Fibroblast of skin of back (primary cell): ENCODE measurements at places on chromosomes 3 and 15.

DNA sequence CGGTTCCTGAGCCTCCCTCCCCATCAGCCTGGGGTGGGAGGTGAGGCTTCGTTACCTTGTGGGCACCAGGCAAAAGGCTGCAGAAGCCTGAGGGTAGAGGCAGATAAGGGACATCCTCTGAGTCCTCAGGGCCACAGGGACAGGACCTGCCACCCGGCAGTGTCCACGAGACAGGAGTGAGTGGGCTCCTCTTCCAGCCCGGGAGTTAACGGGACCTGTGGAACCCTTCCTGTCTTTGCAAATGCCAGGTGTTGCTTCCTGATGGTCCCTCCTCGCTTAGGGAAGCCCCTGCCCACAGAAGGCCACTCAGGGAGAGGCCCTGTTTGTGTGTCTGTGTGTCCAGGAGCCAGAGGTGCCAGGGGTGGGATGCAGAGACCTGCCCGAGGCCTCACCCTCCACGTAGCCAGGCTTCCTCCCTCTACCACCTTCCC, 111.1 kb upstream of the ALDH1A3 start:
- no peak for DNase-seq

DNA sequence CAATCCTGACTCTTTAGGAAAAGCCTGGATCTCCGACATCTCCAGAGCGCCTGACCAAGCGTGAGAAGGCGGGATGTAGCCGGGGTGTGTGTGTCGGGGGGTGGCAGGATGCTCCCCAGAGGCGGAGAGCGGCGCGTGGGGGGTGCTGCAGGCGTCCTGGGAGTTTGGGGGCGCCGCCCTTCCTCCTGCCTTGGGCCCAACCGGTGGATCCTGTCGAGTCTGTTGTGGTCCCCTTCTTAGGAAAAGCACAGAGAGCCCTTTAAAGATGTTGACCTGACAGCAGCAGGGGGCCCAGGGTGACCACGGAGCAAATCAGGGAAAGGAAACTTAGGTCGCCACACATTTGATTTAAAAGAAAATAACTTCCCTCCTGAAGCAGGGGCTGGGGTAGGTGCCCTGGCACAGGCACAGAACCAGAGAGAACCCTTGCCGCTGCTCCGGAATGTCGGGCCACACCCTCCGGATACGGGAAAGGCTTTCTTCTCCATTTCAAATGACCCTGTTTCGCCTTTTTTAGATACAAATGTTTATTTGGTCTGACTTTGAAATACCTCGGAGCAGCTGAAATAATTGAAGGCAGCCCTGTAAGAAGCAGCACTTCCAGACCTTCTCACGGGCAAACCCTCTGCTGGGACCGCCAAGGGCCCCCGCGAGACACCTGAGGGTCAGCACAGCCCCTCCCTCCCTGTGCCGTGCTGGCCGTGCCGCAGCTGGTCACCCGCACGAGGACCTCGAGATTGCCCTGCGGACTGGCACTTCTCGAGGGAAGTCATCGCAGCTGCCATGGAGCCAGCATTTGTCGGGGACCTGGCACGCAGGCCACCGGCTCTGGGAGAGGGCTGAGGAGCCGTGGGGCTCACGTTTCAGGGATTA, 102.9 kb upstream of the KLF13 start:
- no peak for DNase-seq

DNA sequence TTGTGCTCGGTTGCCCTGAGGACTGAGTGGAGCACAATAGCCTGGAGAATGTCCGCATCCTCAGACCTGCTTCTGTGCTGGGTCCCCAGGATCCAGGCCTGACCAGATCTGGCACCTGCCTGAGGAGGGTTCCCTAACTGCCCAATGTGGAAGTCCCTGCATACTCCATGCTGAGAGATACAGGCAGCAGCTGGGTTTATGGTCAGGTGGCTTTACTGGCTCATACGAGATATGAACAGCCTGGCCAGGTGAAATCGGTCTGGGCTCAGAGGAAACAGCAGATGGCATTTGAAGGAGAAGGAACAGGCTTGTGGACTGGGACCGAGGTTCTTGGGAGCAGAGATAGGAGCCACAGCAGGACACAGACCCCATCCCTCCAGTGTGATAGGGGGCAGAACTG, 18.2 kb upstream of the KIF23 start:
- DNase-seq: no peak

DNA sequence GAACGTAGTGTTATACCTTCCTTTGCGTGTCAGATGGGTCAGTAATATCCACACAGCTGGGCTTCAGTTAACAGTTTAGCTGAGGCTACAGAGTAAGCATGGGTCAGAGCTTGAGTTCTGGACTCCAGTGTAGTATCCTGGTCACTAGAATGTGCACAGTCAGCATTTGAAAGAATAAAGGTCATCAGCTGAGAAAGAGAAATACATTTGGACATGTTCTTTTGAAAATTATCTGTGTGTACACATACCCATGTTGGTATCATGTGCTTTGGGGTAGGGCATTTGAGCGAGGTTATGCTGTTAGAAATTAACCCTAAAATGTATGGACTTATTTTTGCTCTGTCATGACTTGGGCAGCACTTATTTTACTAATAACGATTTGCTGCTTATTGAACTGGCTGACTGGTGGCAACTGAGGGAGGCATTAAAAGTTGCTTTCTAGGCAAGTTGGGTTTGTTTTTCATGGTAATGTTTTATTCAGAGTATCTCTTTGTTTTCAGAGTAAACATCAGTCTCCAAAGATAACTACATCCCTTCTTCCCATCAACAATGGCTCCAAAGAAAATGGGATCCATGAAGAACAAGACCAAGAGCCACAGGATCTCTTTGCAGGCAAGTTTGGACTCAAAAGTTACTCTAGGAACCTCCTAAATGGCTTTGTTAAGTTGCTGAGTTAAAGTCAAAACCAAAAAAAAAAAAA, 16.4 kb downstream of the SNX1 start:
- DNase-seq: no peak

- no peak for DNase-seq
These were observed 1.4 kb upstream of the AP4E1 start for GRCh38 chr15:50906954-50907600.

DNA sequence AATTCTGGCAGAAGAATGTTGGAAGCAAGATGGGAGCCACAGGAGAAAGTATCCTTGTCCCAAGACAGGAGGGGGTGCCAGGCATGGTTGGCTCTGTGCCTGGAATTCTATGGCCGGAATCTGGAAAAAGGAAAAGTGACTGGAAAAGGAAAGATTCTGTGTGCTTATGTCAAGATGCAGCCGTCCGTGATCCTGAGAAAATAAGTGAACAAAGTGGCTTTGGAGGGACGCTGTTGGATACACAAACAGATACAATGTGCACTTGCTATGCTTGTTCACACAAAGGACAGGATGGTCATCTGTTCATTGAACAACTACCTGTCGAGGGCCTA, 28.5 kb upstream of the MUC20 start:
- DNase-seq: no peak

DNA sequence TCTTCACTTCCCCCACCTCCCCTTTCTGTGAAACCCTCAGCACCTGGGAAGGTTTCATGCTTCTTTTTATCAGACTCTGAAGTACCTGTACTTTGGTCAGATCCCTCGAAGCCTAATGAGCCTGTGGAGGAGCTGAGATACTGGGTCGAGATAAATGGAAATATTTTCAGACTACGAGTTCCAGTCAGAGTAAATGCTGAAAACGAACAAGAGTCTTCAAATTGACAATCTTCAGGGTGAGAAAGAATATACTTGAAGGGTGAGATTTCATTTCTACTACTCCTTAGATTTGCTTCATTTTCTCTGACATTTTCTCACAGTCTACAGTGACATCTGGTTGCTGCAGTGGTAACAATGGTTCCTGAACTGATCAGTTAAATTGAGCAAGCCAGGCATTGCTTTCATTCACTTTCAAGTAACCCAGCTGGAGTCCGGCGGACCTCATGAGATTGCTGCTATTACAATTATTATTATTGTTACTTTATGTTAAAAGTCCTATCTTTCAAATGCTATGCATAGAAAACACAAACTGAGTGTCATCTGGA, 337.2 kb downstream of the VGLL3 start:
- DNase-seq: no peak

- DNase-seq: no peak
These were observed 4.2 kb upstream of the CCR2 start for GRCh38 chr3:46349484-46350261.
